HCT116 (cell line): ENCODE measurements at places on chromosomes 5 and 9. TPM values are rescaled to one million over a fixed set of nuclear protein-coding genes. Genes with fewer than 3 reads are reported as not detected.

- no peaks in the 10 kb centered on the region for H3K36me3 ChIP-seq
- peak overlapping the region; percentile 25; the same call in 1 of the 2 replicates for H3K27ac ChIP-seq
- H3K4me1 ChIP-seq: peaks cover 33% of the 10 kb centered on the region
- H3K27me3 ChIP-seq: no peaks in the 10 kb centered on the region
- no peak overlapping the region for H3K4me3 ChIP-seq
Observed at GRCh38 chr5:5335700-5336264, 86.7 kb upstream of the ICE1 start.

GRCh38 chr5:179274321-179275315 is 70.6 kb downstream of the ADAMTS2 start:
- no peak overlapping the region for H3K27ac ChIP-seq
- no peaks in the 10 kb centered on the region for H3K36me3 ChIP-seq
- H3K27me3 ChIP-seq: no peaks in the 10 kb centered on the region

DNA sequence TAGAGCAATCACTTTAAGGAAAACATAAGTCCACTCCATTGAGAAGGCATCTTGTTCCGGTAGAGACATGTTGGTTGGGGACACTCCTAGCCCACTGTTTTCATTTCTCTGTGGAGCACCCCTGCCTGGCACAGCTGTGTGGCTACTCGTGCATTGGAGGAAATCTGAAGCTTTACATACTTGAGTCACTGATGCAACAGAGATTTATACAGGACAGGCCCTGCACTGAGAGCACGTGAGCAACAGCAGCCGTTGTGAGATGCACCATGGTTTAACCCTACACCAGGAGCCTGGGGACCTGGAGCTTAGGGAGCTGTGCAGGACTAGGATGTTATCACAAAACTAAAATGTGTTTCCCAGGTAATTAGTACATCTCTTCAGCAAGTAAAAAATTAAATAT is 230.7 kb upstream of the IRX1 start:
- H3K27ac ChIP-seq: no peak overlapping the region
- no peaks in the 10 kb centered on the region for H3K27me3 ChIP-seq
- DNase-seq: no peak
- H3K4me1 ChIP-seq: no peaks in the 10 kb centered on the region
- H3K36me3 ChIP-seq: no peaks in the 10 kb centered on the region
- H3K4me3 ChIP-seq: no peak overlapping the region

GRCh38 chr5:142829801-142830220 is 59.6 kb downstream of the ARHGAP26 start:
- peaks cover 78% of the 10 kb centered on the region for H3K4me1 ChIP-seq
- H3K27me3 ChIP-seq: no peaks in the 10 kb centered on the region
- no peak overlapping the region for H3K27ac ChIP-seq
- DNase-seq: no peak
- H3K4me3 ChIP-seq: no peak overlapping the region
- no peaks in the 10 kb centered on the region for H3K36me3 ChIP-seq

DNA sequence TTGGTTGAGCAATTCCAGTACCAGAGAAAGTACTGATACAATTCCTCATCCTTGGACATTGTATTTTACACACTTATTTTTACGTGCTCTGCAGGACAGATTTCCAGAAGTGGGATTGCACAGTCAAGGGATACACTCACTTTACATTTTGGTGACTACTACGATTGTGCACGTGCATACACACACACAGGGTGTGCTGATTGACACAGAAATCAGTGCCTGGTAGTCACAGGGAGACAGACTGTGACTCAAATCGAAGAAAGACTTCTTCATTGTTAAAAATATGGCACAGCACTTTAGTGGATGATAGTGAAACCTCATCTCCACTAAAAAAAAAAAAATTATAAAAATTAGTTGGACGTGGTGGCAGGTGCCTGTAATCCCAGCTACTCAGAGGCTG is 1.5 kb downstream of the GARIN3 start:
- H3K4me3 ChIP-seq: no peak overlapping the region
- H3K27ac ChIP-seq: no peak overlapping the region
- peaks cover 35% of the 10 kb centered on the region for H3K27me3 ChIP-seq
- no peaks in the 10 kb centered on the region for H3K36me3 ChIP-seq
- no peak for DNase-seq

The NFIB gene
- total RNA-seq: 6.6 TPM

The MCIDAS gene
- 6.4 TPM for total RNA-seq

The PCDHGA8 gene
- total RNA-seq: not detected
